ENCODE measurements at places on chromosomes 6 and 20.

DNA sequence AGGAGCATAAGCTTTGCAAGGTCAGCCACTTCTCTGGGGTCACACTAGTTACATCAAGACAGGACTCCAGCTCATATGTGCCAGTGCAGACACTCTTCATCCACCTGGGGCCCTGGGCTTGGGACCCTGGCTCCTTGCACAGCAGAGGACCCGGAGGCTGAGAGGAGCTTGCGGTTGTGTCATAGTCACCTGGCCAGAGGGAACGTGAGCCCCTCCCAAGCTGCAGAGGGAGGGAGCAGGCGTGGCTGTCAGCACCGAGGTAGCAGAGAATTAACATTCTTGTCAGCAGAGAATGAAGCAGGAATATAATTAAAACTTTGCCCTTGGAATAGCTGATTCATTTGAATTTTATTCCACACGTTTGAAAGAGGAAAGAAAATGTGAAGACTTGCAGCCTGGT lies 36.8 kb downstream of the BCAS4 start:
- DNase-seq, result no peak

DNA sequence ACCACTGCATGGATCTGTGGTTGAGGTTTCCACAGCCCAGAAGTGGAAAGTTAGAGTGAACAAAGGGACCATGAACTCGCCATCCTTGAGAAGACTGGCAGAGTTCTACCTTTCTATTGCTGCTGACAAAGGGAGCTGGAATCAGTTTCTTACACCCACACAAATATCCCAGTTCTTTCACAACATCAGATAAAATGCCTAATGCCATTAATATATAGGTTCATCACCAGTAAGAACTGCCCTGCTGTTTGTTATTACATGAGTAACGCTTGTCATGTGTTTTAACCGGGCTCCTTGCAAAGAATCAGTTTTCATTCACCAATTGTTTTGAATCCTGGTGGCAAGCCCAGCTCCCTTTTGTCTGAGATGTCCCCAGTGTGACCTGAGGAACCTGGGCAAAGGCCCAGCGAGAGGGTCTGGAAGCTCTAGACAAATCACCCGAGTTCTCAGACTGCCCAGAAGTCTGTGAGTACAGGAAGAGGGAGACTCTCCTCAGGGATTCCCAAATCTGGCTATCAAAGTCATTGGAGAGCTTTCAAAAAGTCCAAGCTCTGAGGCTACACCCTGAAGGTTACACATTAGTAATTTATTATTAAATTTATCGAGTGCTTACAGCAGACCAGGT lies 7.5 kb upstream of the CD164 start:
- DNase-seq, result no peak

DNA sequence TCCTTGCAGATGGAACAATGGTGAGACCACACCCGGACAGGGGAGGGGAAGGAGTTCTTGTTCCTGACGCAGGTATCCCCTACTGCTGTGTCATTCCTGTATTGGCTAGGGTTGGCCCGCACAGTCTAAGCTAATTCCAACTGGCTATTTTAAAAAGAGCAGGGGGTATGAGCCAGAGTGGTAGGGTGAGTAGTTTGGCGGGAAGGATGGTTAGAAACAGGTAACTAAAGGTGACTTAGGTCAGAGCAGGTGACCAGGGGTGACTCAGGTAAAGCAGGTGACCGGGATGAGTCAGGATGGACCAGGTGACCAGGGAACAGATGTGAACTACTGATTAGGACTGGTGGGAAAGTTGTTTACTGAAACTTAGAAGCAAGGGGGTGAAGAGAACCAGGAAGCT lies 58.0 kb downstream of the ZNF292 start:
- DNase-seq, result no peak

GRCh38 chr6:110958329-110959192 lies at the start of gene GTF3C6:
GTF3C6 (plus strand) TSS chr6:110958706; CDS start chr6:110958770, 64 bp downstream.
- peak; percentile 50 for DNase-seq

- DNase-seq, result no peak
Measured at GRCh38 chr6:20947977-20948376, 413.7 kb downstream of the CDKAL1 start.

DNA sequence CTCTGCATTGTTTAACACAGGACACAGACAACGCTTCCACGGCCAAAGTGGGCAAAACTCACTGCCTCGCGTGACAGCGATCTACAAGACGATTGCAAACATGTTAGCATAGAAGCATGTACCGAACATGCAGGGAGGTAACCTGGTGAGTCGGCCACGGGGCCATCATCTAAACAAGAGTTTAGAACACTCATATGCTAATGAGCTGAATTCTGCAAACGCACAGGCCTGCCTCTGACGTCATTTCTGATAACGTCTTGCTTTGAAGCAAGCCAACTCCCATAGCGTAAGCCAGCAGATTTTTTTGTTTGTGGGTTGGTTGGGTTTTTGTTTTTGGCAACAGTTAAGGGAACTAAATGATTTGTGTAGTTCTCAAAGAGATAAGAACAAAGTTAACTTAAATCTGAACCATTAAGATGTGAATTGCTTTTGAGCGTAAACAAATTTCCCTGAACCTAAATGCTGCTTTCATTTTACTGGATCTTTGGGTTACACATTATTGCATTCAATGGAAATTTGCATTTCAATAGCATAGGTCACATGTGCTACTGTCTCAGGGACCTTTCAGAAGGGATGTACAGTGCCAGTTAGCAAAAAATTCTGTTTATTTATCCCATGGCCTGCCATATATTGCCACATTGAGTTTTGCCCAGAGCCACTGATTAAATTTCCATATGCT lies 184.5 kb upstream of the PDE10A start:
- DNase-seq, result no peak

DNA sequence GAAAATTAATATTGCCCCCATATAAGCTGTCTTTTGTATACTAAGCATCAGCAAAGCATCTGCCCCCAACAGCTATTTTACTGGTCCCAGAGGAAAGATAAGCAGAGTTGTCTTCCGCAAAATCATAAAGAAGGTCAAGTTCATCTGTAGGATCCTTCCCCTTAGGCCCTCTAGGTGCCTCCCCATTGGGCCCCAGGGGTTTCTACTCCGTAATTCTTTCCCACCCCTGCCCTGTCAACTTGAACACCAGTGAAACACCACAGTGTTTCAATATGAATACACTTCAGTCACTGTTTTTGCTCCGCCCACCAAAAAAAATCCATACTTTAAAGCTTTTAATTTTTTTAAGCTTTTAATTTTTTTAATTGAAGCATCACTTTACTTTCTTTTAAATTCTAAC lies 159.2 kb downstream of the ATXN1 start:
- DNase-seq, result no peak

- DNase-seq, result no peak
Measured at GRCh38 chr6:43759136-43759906, 10.7 kb upstream of the VEGFA start.

GRCh38 chr6:44003345-44004061 lies 123.7 kb downstream of the MRPL14 start:
- DNase-seq, result no peak

DNA sequence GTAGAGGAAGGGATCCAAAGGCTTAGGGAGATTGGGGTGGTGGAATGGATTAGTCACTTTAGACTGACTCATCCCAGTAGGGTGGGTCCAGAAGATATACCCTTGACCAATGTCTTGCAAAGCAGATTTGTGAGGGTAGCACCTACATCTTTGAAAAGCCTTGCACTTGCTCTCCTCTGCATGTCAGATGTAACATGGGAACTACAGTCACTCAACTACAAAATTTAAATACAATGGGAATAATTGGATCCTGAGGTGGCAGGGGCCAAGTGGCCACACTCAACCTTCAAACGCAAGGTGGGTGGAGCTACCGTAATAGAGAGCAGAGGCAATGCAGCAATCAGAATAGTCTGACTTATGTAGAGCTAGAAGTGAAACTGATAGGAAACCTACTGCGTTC lies 71.2 kb downstream of the ME1 start:
- no peak for DNase-seq

GRCh38 chr20:25327521-25328235 lies 63.0 kb downstream of the ABHD12 start:
- no peak for DNase-seq

- DNase-seq, result no peak
Measured at GRCh38 chr6:80161434-80161833, 55.0 kb downstream of the BCKDHB start.

GRCh38 chr6:40308533-40309306 lies 278.4 kb downstream of the LRFN2 start:
- peak; percentile 30 for DNase-seq

GRCh38 chr20:17682103-17682888 lies at the start of gene RRBP1:
RRBP1 (minus strand) TSS chr20:17682242; CDS start chr20:17660507, 21,735 bp downstream.
- peak; percentile 28 for DNase-seq

DNA sequence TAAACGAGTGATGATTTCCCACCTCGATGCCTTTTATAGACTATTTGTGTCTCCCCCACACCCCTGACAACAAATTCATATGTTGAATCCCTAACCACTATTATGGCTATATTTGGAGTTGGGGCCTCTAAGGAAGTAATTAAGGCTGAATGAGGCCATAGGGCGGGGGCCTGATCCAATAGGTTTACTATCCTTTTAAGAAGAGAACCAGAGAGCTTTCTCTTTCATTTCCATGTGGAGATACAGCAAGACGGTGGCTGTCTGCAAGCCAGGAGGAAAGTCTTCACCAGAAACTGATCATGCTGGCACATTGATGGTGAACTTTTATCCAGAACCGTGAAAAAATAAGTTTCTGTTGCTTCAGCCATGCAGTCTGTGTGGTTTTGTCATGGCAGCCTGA lies 38.9 kb upstream of the CLIC5 start:
- no peak for DNase-seq

DNA sequence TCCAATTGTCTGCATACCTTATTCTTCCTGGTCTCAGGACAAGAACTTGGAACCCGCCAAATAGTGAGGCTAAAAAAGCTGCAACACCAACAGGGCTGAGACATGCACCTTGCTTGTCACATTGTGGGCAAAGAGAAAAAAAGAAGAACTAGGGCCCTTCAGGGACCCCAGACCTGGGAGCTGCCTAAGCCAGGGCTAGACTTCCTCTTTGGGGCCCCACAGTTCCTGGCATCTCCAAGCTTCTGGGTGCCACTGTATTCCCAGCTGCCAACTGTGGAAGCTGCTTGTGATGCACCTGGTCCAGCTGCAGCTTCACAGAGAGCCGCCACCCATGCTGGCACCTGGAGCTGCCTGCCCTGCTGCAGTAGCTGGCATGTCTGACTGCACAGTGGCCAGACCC lies 370.6 kb downstream of the CD83 start:
- DNase-seq, result no peak

DNA sequence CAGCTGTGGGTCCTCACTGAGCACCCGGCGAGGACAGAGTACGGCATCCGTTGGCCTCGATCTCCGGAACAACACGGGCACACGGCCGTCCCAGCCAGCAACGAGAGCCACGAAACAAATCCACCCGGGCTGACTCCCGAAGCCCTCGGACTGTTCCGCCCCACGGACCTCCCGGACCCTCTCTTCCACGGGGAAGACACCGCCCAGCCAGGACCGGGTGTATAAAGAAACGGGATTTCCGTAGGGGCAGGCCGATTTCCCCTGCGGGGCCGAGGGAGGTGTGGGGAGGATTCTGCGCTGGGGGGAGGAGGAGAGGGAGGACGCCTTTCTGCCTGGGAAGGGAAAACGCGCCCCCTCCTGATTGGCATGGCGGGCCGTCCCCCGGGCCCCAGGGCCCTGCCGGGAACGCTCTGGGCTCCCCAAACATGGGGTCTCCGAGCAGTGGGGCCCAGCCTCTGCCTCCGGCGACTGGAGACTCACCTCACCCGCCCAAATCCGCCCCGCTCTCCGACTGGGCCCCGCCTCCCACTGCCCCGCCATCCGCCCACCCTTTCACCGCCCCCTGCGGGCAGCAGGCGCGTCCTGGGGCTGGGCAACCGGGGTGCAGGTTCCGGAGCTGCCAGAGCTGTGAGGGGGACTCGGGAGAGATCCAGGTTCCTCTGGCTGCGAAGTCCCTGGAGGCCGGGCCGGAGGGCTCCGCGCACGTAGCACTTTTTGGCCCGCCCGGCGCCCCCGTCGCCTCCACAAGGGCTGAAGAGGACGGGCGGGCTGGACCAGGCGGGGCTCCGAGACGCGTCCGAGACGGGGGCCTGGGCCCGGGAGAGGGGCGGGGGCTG lies 679 bp upstream of the PPDPF start:
- no peak for DNase-seq

GRCh38 chr6:139748353-139749146 lies 374.1 kb upstream of the CITED2 start:
- DNase-seq, result no peak

GRCh38 chr6:38155144-38155543 lies 335.6 kb downstream of the ZFAND3 start:
- no peak for DNase-seq

- DNase-seq, result no peak
Measured at GRCh38 chr6:147651249-147652063, 143.0 kb downstream of the SAMD5 start.

- no peak for DNase-seq
Measured at GRCh38 chr6:111765763-111766162, 107.5 kb downstream of the FYN start.

DNA sequence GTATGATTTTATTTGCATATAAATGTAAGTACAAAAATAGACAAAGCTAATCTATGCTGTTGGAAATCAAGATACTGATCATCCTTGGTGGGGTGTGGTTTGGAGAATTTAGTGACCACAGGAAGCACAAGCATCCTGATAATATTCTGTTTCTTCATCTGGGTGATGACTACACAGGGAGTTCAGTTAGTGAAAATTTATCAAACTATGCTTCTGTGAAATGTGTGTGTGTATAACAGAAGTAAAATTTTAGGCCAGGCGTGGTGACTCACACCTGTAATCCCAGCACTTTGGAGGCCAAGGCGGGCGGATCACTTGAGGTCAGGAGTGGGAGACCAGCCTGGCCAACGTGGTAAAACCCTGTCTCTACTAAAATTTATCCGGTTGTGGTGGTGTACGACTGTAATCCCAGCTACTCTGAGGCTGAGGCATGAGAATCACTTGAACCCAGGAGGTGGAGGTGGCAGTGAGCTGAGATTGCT lies 20.6 kb downstream of the ENPP3 start:
- no peak for DNase-seq

DNA sequence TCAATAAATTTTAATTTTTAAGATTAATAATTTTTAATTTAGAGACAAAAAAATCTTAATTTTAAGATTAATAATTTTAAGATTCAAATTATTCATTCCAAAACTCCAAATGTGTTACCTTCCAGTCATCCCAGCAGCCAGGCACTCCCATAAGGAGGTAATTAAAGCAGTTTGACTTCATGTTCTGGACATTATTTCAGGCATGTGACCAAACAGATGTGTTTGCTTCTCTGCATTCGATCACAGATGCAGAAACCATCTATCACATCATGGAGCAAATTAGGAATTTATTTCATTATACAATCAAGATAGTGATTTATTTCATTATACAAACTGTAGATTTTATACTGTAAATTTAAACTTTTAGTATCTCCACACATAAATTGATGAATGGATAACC lies 150.3 kb downstream of the AKAP7 start:
- no peak for DNase-seq

GRCh38 chr20:1020614-1021013 lies 18.5 kb upstream of the RSPO4 start:
- no peak for DNase-seq

GRCh38 chr6:24742216-24742738 lies 23.3 kb upstream of the C6orf62 start:
- DNase-seq, result no peak

- no peak for DNase-seq
Measured at GRCh38 chr6:10382728-10383330, 32.0 kb downstream of the TFAP2A start.

GRCh38 chr6:108948181-108948661 lies 100.0 kb downstream of the ARMC2 start:
- DNase-seq, result no peak

GRCh38 chr6:5379647-5380242 lies 118.4 kb downstream of the FARS2 start:
- DNase-seq, result peak; percentile 6

- no peak for DNase-seq
Measured at GRCh38 chr6:1200409-1201101, 111.3 kb upstream of the FOXQ1 start.
